ENCODE measurements at places on chromosomes 5 and 9. TPM values are rescaled to one million over a fixed set of nuclear protein-coding genes. Genes with fewer than 3 reads are reported as not detected.

- DNase-seq = no peak
Observed at GRCh38 chr5:135481387-135481786, 29.2 kb upstream of the TIFAB start.

GRCh38 chr9:127122176-127123063 lies at the start of gene ANGPTL2:
Gene ANGPTL2, minus strand, starts transcription at chr9:127122635. Its CDS starts 13,904 bp downstream, at chr9:127108731.
- no peak for DNase-seq

GRCh38 chr5:122371511-122372151 lies 59.6 kb downstream of the SNCAIP start:
- no peak for DNase-seq

DNA sequence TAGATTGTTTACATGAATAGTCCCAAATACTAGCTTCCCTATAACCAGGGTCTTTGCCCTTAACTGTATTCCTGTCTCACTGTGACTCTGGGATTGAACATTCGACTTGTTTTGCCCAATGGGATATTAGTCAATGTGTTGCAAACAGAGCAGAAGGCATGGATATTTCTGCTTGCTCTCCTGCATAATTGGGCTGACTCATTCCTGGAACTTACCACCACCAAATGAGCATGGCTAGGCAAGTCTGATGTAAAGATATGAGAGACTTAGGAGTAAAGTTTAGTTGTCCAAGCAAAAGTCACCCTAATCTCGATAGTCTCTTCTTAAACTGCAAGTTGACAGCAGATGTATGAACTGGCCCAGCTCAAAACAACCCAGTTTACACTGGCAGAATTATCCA lies 273.5 kb upstream of the CCNG1 start:
- no peak for DNase-seq

- no peak for DNase-seq
Observed at GRCh38 chr5:72170101-72170500, 62.8 kb downstream of the MAP1B start.

DNA sequence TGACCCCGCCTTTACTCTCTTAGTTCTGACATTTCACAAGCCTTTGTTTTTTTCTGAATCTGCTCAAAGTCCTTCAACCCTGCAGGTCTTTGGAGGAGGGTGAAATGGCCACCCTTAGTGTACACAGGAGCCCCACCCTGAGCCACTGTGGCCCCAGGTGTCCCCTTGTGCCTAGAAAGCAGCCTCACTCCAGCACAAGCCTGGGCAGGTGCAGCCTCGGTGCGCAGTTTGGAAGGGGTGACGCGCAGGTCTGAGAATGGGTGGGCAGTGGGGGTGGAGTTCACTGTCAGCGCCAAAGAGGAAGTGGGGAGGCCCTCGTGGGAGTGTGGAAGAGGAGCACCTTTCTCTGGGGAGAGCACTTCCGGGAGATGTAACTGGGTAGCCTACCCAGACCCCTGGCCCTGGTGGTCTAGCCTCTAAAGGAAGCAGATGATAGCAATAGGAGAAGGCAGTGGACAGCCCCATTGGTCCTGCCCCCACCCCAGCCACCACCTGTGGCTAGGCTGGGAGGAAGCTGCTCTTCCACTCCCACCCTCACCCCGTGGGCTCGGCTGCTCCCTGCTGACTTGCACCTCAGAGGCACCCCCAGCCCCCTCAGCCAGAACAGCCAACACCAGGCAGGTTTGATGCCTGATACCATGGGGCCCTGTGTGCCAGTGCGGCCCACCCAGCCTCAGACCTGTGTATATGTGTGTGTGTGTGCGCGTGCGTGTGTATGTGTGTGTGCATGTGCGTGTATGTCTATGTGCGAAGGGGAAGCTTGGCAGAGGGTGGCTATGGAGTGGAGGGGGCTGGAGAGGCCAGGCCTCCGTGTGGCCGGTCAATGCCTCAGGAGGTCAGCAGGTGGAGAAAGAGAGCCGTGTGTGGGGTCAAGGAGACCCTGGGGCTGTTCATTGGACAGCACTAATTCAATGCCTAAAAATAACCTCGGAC lies 16.8 kb upstream of the DAB2IP start:
- no peak for DNase-seq

GRCh38 chr5:2276101-2276500 lies 393.4 kb upstream of the IRX4 start:
- no peak for DNase-seq

DNA sequence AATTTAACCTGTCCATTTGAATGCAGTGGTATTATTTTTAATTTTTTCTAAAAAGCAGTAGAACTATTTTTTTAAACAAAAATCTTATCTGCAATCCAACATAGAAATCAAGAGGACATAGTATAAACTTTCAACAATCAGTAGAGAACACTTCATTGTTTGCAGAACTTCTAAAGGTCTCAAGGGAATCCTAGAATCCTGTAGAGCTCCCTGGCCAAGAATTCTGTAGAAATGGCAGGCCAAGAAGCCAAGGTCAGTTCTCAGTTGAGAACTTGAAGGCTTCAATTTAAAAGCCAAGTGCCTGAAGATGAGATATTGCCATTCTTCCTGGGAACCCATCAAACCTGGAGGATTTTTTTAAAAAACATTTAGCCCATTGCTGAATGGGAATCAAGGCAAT lies 199.2 kb upstream of the KLF4 start:
- DNase-seq = no peak

DNA sequence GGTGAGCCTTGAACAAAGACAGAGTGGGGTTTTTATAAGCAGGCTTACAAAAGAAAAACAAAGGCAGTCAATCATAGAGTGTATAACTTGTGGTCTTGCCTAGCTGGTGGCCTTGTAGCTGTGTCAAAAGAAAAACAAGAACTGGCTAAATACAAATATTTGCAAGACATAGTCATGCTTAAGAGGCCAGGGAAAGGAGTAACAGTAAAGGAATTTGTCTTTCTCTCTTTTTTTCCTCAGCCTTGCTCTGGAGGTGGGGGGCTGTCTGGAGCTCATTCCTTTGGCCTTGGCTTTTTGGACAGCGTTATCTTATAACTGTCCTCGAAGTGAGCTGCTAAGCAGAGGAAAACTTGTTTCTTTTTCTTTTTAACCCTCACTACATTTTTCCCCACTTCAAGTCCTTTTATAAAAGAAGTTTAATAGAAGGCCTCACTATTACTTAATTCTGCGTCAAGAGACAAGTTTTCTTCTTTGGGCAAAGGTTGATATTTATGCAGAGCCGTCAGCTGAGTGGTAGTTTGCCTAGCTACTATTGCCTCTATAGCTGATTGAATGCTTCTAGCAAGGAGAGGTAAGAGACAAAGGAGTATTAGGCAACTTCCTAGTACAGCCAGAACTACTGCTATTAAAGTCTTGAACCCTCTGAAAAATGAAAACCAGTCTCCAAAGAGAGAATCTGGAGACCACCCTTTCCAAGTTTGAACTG lies 14.3 kb downstream of the CEL start:
- DNase-seq = no peak

GRCh38 chr9:38066914-38067858 lies 1.8 kb downstream of the SHB start:
- DNase-seq = no peak

DNA sequence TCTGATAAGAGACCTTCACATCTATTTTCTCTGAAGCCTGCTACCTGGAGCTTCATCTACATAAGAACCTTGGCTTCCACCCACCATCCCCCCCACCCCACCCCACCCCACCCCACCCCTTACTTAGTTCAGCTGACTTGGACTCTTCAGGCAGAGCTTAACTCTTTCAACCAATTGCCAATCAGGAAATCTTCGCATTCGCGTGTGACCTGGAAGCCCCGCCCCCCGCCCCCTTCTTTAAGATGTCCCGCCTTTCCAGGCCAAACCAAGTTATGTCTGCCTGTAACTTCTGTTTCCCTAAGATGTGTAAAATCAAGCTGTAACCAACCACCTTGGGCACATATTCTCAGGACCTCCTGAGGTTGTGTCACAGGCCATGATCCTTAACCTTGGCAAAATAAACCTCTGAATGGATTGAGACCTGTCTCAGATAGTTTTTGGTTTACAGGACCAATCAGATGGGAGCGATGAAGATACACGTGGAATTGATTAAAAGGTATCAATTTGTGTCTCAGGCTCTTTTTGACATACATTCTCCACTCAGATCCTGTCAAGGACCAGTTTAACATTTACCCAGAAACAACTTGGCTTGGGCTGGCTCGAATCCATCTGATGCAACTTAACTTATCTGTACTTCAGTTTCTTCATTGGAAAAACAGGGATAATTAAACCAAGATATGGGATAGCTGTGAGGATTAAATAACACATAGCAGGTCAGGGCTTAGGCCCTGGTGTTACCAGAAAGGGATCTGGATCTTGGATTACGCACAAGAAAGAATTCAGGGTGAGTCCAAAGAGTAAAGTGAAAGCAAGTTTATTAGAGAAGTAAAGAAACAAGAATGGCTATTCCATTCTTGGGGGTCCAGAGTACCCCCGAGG lies 43.6 kb downstream of the GALNT12 start:
- DNase-seq = no peak

DNA sequence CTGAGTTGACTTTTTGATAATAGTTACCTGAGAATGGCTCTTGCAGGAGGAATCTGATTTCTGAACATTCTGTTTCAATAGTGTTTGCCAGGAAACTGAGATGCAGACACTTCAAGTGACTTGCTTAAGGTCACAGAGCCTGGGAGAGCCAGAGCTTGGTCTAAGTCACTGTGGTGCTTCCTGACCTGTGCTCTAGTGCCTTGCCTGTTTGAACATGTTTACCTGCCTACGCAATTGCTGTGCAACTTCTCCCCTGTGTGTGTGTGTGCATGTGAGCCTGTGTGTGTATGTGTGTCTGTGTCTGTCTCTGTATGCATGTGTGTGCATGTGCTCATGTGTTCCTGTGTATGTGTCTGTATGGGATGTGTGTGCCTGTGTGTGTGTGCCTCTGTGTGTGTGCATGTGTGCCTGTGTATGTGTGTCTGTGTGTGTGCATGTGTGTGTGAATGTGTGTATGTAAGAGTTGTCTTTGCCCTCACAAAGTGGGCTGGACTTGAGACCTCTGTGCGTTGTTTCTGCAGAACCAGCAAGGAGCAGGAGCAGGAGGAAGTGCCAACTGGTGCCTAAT lies 185.8 kb downstream of the GADD45G start:
- DNase-seq = no peak

DNA sequence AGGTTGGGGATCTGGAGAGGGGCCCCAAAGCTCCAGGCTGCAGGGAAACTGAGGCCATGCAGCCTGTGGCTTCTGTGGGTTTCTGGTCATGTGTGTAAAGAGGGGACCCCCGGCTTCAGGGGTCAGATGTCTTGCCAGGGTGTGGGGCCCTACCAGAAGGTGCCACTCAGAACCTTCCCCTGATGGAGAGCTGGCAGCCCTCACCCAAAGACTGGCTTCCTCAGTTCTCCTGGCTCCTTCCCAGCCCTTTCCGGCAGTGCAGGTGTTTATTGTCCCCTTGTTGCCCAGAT lies 11.6 kb upstream of the LAMC3 start:
- DNase-seq = no peak

- no peak for DNase-seq
Observed at GRCh38 chr5:10215366-10215765, 34.3 kb downstream of the ATPSCKMT start.

DNA sequence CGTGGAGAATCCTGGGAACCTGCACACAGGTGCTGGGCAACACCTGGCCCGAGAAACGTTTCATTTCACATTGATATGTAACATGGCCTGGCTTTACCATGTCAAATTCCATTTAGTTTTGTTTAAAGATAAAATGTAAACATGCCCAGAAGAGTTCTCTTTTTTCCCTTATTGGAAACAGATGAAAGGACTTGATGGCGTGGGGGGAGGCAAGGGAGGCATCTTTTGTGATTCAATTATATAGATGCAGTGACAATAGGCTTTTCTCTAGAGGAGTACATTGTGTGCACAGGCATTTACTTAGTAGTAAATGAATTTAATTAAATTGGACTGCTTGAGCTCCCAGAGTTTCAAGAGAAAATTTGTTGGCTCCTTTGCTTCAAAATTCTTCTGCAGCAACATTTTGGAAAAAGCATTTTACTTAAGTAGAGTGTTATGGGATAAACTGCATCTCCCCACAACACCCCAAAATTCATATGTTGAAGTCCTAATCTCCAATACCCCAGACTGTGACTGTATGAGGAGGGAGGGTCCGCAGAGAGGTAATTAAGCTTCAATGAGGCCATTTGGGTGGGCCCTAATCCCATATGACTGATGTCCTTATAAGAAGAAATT lies 254.3 kb upstream of the NFIL3 start:
- no peak for DNase-seq

DNA sequence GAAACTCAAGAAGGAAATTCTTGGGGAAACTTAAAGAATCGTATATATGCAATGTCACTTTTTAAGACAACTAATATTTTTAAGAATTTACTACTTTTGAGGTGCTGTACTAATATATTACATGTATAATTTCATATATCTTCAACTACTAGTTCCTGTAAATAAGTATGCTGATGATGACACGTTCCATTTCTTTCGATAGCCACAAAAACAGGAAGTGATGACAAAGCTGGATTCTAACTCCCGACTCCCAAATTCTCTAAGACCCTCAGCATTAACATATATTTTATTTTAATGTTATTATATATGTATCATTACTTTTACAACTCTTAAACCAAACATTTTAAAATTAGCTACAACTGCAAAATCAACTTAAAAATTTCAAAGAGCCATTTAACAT lies 74.8 kb downstream of the STK32A start:
- no peak for DNase-seq

- DNase-seq = no peak
Observed at GRCh38 chr5:180084638-180085561, 13.3 kb upstream of the RNF130 start.

DNA sequence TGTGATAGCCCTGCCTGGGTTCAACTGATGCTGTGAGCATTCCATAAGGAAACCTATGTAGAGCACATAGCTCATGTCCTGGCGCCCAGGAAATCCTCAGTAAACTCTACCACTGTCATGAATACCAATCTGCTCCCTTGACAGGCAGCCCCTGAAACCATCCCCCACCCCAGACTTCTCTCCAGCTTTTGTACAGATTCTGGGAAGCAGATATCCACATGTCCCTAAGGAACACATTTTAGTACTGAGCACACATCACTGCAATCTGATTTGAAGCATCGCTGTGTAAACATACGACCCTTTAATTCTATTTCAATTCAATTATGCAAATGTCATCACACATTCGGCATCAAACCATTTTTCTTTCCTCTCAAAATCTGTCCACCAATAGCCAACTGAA lies 89.5 kb upstream of the FSTL4 start:
- no peak for DNase-seq

- no peak for DNase-seq
Observed at GRCh38 chr5:108707141-108707540, 40.6 kb upstream of the FER start.

DNA sequence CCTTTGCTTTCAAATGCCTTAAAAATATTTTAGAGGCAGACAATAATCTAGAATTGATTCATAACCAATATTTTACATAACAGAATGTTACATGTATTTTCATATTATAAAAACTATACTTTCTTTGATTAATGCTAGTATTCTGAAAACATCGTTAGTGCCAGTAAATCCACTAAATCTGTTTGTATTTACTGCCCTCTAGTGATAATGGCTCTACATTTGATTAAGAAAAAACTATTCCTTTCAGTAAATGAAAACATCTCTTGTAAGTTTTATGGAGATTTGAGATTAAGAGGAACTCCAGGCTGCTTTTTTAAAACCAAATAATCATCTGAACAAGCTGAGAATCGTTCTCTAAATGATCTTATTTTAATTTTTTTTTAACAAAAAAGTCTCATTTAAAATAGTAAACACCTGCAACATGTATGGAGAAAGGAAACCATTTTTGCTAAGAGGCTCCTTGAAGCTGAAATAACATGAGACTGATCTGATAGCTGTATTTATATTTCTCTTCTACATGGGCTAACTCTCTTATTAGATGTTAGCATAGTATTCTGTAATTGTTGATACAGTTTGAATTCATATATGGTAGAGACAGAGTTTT lies 424.7 kb downstream of the RAB3C start:
- DNase-seq = no peak

The SNCB gene
- not detected for total RNA-seq

The IFNK gene
- not detected for total RNA-seq

The F2RL1 gene
- 1.8 TPM for total RNA-seq

The LCN9 gene
- not detected for total RNA-seq
